ENCODE measurements at places on chromosomes 4 and X.
A peak's percentile ranks its signal among the peaks of the same experiment; 100 is the strongest.

DNA sequence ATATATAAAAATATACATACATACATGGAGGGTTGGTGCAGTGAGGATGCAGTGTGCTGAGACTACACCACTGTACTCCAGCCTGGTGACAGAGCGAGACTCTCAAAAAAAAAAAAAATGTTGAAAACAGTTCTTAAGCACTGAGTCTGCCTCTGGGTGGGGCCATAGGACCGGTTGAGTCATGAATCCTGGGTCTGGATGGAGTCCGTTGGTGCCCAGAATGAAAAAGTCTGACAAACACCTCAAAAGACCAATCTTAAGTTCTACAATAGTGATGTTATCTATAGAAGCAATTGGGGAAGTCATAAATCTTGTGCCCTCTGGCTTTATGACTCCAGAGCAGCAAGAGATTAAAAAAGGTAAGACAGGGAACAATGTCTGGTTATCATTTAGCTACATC is 70.4 kb downstream of the FGFBP1 start:
- DNase-seq = no peak

DNA sequence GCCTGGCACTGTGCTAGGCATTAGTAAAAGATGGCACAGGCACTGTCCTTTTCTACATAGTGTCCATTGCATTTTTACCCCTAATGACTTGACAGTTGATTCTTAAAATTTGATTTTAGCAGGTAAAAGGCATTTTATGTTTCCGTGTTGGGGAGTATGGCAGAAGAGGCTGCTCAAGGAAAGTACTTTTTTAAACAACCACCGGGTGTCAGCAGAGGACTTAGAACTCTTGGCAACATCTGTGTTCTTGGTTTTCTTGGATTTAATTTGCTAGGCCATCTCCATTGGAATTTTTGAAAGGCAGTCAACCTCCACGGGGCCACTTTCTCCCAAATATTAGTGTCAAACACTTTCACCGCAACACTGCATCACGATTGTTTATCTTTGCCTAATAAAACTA is 102.9 kb downstream of the TSPAN7 start:
- peak; percentile 61 for DNase-seq

- DNase-seq = no peak
These were observed 6.1 kb downstream of the TCEANC start for GRCh38 chrX:13659063-13659462.

DNA sequence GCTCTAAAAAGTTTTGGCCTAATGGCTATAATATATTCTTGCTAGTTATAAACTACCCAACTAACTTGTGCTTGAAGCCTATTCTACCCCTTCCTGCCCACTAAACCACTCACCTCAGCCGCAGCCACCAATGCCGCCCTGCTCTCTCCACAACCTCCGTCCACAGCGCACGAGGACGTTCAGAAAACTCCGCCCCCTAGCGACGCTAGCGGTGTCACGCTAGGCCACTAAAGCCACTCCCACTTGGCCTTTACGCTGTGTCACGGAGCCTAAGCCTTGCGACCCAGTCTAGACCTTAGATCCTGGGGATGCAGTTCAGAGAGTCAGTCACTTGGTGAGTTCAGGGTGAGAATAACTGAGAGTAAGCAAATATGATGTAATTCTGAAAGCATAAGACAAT is at the start of gene TEX11:
Gene TEX11, minus strand, starts transcription at position 171 of the 400 bp plus-strand sequence. CDS start 922 bp downstream, outside the sequence.
- DNase-seq = no peak

DNA sequence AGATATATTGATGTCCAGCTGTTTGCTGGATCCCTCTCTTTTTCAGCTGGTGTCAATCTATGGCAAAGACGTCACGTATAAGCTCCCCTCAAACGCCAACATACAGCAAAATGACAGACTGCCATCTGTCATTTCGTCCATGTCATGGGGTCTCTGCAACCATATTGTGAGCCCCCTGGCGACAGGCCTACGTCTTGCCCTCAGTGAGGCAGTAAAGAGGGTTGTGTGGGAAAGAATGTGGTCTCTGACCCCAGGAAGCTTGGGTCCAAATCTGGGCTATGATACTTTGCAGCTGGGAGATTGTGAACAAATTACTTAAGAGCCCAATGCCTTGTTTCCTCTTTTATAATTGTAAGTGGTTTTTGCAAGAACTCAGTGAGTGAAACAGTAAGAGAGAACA is 7.4 kb downstream of the SUPT20HL2 start:
- DNase-seq = no peak

DNA sequence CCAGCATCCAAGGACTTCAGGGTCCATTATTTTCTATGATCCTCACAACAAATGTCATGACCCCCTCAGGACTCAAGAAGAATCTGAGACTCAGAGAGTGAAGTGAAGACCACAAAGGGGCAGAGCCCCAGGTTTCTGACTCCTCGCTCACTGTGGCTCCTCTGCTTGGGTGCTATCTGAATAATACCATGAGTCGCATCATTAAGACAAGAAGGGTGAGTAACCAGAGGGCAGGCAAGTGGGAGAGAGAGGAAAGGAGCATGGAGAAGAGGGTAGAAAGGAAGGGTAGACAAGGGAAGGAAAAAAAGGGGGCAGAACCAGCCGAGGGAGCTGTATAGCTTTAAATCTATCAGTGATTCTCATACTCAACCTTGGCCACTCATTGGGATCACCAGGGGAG is 15.5 kb upstream of the HSD17B10 start:
- DNase-seq = no peak

DNA sequence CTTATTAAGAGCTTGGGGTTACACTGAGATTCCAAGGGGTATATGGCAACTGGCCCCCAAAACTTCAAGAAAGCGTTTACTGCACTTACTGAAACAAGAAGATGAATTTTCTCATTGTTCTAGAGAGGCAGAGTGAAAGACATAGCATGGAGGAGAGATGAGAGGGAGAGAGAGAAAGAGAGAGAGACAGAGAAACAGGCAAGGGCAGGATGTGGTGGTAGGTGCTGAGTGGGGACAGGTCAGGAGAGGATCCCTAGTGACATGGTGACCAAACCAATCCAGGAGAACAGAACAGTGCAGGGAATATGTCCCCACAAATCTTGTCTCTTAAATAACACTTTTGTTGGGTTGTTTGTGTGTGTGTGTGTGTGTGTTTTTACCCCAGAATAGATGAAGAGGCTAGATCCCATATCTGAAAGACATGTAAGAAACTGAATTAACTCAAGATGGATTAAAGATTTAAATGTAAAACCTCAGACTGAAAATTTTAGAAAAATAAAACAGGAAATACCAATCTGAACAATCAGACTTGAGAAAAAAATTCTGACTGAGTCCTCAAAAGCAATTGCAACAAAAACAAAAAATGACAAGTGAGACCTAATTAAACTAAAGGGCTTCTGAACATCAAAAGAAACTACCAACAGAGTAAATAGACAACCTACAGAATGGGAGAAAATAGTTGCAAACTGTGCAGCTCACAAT is 202.2 kb downstream of the QDPR start:
- no peak for DNase-seq

GRCh38 chr4:113645771-113646441 is 115.6 kb downstream of the CAMK2D start:
- DNase-seq = peak; percentile 85

GRCh38 chr4:10003666-10004065 is 17.6 kb downstream of the SLC2A9 start:
- DNase-seq = no peak

- DNase-seq = no peak
These were observed 149.3 kb upstream of the CYSLTR1 start for GRCh38 chrX:78476701-78477100.

GRCh38 chrX:131763674-131764073 is 219.8 kb downstream of the OR13H1 start:
- DNase-seq = peak; percentile 83

GRCh38 chr4:144695721-144696120 is 49.8 kb downstream of the HHIP start:
- DNase-seq = no peak

- no peak for DNase-seq
These were observed 21.0 kb upstream of the TBC1D14 start for GRCh38 chr4:6888506-6889071.

DNA sequence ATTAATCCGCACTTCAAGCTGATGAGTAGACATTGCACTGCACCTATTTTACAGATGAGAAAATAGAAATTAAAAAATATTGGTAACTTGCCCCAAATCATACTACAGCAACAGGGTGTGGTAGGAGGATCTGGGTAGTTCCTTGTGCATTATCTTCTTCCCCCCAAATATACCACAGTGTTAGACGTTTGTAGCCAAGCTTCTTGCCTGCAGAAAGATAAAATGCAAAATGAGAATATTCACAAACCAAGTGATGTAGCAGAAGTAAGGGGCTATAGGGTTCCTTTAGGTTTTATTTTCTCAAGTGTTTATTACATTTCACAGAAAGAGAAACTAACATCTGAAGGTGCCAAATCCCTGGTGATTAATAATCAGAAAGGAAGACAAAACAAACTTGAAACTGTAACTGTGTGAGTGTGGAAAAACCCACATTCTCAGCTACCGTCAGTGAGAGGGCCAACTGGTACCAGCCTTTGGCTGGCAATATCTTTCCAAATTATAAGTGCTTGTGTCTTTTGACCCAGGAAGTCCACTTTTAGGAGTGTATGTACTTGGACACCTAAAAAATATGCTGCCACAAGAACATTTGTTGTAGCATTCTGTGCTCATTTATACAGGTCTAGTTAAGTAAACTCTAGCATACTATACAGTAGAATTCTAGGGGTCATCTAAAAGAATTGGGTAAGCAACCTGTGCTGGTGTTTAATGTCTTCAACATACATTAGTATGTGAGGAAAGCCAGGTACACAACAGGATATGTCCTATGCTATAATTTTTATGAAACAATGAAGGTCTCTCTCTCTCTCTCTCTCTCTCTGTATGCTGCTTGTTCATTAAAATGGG is 6.7 kb upstream of the CD38 start:
- DNase-seq = no peak

DNA sequence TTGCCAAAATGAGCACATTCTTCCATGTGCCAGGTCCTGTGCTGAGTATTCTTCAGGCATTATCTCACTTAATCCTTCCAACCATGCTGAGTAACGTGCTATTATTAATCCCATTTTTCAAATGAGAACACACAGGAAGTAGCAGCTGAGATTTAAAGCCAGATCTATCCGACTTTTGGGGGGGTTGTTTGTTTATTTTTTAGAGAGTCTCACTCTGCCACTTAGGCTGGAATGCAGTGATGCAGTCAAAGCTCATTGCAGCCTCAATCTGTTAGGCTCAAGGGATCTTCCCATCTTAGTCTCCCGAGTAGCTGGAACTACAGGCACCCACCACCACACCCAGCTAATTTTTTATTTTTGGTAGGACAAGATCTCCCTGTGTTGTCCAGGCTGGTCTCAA is 55.5 kb upstream of the TRIM2 start:
- no peak for DNase-seq

DNA sequence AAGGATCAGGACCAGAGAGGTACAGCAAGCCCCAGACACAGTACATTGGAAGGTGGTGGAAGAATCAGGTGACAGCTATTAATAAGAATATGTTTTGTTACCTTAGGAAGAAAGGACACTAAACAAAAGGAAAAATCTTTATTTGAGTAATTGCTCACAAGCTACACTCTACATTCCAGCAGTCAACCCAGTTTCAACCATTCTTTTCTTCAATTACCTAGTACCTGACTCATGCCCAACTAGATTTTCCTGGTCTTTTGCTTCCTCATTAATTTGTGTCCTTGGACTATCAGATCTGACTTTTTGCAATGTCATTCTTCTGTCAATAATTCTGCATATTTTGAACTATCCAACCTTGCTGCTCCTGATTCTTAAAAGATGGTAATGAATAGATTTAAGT is 22.5 kb upstream of the GLRA2 start:
- DNase-seq = no peak

- no peak for DNase-seq
These were observed 26.0 kb upstream of the TAF9B start for GRCh38 chrX:78165425-78165824.

- DNase-seq = peak; percentile 10
These were observed 217.4 kb upstream of the PITX2 start for GRCh38 chr4:110840221-110840654.

DNA sequence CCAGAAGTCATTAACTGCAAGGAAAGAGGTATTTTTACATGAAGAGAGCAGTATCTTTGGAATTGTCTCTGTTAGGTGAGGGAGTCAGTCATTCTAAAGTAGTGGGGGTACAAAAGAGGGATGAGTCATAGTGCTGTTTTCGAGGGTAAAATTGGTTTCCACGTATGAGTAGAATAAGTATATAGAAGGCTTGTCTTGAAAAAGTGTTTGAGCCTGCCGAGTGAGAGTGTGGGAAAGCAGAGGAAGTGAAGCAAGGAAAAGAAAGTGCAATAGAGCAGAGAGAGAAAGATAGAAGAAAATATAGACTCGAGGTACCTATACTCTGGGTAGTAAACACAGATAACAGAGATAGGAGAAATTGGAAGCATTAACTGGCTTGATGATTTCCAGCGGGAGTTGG is 696.4 kb downstream of the DMD start:
- DNase-seq = no peak

DNA sequence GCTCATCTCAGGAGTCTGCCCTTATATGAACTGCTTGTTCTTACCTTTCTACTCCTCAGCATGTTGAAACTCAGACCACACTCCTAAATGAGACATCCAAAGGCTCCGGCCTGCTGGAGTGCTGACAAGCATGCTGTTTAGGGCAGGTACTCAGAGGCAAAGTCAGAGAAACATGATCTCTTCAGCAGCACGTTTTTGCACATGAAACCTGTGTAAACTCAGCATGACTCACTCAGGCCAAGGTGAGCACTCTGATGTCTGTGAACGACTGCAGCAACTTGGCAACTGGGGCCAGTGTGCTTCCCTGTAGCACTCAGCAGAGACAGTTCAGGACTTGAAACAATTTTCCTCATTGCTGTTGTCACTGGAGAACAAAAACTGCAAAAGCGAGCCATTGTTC is 109.6 kb downstream of the PACRGL start:
- no peak for DNase-seq

DNA sequence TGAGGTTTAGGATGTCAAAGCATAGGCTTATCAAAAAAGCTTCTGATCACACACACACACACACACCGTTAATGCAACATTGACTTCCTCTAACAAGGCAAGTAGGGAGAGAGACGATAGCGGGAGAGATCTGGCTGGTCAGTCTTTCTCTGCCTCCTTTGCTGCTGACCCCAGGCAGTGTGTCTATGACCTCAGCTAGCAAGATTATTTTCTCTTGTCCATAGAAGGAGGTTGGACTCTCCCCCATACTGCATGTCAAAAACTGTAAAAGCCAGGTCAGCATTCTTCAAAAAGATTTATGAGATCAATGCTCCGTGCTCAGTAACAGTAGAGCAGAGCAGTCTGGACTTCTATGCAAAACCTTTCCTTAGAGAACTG is 63.5 kb upstream of the PGM2 start:
- DNase-seq = no peak

- peak; percentile 5 for DNase-seq
These were observed 24.7 kb upstream of the CT47A1 start for GRCh38 chrX:121010218-121010617.

- DNase-seq = peak; percentile 2
These were observed 281.8 kb upstream of the TEX13A start for GRCh38 chrX:105502336-105502735.

GRCh38 chr4:168667921-168668320 is 171.1 kb downstream of the PALLD start:
- no peak for DNase-seq

DNA sequence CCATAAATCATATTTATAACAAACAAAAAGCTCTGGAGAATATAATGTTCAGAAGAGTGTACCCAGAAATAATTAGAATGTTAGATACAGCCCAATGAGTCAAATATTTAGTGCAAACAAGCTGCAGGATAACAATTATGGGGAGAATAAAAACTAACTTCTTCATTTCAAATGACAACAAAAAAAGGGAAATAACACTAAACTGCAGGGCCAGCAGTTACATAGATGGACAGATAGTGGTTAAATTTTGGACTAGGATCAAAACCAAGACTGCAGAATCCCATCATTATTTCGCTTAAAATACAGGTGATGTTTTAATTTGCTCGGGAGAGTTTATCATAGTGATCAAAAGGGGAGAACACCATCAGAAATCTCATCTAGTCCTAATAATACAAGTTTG is 617 bp upstream of the GPR34 start:
- no peak for DNase-seq
